ENCODE measurements at places on chromosomes 6 and 20. TPM values are rescaled to one million over a fixed set of nuclear protein-coding genes. Genes with fewer than 3 reads are reported as not detected.

DNA sequence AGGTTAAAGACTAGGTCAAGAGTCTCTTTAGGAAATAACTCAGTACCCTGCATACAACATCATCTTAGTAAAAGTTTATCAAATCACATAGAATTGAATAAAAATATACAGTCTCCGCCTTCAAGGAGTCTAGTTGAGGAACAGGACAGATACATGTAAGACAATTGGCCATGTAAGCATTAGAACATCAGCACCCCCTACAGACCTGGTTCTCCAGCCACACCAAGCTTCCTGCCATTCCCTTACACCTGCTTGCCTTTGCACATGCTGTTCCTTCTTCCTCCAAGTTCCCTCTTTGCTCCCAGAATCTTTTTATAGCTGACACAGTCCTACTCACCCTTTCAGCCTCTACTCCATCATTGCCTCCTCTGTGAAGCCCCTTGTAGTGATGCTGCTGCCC is 187.8 kb upstream of the LRFN2 start:
- no peaks in the 10 kb centered on the region for H3K36me3 ChIP-seq
- H3K27me3 ChIP-seq, result 0 out of 2 replicates have a peak, but pooled peaks cover 8% of the 10 kb centered on the region
- no peak overlapping the region for H3K4me3 ChIP-seq
- no peak overlapping the region for H3K27ac ChIP-seq

DNA sequence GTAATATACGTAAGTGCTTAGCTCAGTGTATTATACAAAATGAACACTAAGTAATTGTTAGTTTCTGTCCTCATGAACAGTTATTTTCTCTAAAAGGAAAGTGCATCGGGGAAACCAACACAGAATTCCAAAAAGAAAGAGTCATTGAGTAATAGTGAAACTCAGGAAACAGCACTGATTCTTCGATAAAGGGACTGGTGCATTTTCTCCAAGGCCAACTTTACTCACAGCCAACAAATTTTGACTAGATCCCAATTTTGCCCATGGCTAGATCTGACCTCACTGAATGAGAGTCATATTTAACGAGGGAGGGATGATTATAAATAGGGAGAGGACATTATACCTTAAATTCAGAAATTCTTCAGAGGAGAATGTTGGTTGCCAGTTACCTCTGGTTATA is 390.9 kb upstream of the NRSN1 start:
- H3K27ac ChIP-seq, result no peak overlapping the region
- H3K4me1 ChIP-seq, result no peaks in the 10 kb centered on the region
- H3K27me3 ChIP-seq, result peaks cover 12% of the 10 kb centered on the region
- no peaks in the 10 kb centered on the region for H3K36me3 ChIP-seq
- H3K4me3 ChIP-seq, result 0 out of 2 replicates have a peak overlapping the region, but pooled peaks have one; percentile 23
- DNase-seq, result peak; percentile 57

DNA sequence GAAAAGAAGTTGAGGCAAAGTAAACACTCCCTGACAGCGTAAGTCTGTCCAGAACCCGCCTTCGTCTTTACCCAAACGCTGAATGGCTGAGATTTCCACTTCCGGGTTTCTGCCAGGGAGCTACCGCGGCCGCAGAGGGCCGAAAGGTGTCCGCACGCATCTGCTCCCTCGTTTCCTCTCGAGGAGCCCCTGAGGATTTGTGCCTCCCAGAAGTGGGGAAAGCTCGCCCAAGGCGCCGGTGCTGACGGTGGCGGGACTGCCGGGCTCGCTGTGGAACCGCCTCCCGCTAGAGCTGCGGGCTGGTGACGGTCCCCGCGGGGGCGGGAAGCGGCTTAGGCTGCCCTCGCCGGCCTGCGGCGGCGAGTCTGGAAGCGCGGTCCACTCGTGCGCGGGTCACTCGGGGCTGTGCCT is 1760.2 kb upstream of the DEFB115 start:
- H3K36me3 ChIP-seq, result no peaks in the 10 kb centered on the region
- H3K27me3 ChIP-seq, result no peaks in the 10 kb centered on the region
- peak; percentile 54 for DNase-seq
- no peak overlapping the region for H3K27ac ChIP-seq
- H3K4me1 ChIP-seq, result no peaks in the 10 kb centered on the region

DNA sequence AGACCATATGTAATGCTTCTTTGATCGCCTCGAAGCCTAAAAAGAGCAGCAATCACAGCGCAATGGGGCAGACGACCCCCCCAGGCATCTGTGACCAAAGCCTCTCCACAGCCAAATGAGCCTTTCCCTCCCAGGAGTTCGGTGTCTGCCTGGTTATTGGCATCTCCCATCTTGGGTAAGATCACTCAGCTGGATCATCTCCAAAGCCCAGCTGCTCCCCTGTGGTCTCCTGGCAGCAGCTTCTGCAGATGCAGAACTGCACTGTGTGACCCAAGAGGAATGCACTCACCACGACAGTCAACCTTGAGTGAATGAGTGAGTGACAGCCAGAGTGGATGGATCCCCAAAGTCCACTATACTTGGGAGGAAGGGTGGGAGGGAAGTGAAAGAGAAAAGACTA is 44.8 kb upstream of the IYD start:
- no peak for DNase-seq
- no peaks in the 10 kb centered on the region for H3K4me1 ChIP-seq
- no peaks in the 10 kb centered on the region for H3K27me3 ChIP-seq
- H3K36me3 ChIP-seq, result no peaks in the 10 kb centered on the region
- no peak overlapping the region for H3K4me3 ChIP-seq

- H3K4me1 ChIP-seq, result no peaks in the 10 kb centered on the region
- no peak overlapping the region for H3K4me3 ChIP-seq
- H3K36me3 ChIP-seq, result no peaks in the 10 kb centered on the region
- no peaks in the 10 kb centered on the region for H3K27me3 ChIP-seq
- no peak overlapping the region for H3K27ac ChIP-seq
Observed at GRCh38 chr6:72389698-72390097, 232.2 kb upstream of the KCNQ5 start.

GRCh38 chr20:63223121-63223825 is 7.3 kb upstream of the YTHDF1 start:
- no peaks in the 10 kb centered on the region for H3K27me3 ChIP-seq
- H3K4me1 ChIP-seq, result peaks cover 9% of the 10 kb centered on the region
- H3K4me3 ChIP-seq, result no peak overlapping the region
- no peaks in the 10 kb centered on the region for H3K36me3 ChIP-seq

DNA sequence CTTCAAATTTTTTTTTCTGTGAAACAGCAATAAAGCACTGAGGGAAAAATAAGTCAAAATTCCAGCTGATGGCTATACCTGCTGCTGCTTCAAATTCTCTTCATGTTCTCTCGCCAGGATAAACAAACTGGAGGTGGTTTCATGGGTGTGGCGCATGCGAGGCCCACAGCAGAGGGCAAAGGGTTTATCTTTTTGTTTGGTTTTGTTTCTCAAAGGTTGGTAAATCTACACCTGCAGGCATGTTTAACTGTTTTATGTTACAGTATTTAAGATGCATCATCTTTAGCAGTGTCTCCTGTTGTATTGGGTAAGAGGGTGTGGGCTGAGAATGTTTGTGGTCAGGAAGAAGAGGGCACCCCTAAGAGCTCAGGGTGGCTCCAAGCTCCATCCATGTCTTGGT is 342.2 kb downstream of the CDH26 start:
- H3K27me3 ChIP-seq, result peaks cover 8% of the 10 kb centered on the region
- no peak for DNase-seq
- H3K4me1 ChIP-seq, result no peaks in the 10 kb centered on the region

The MDFI gene
- total RNA-seq, result 96.4 TPM

The CST2 gene
- total RNA-seq, result not detected

The PDYN gene
- total RNA-seq, result not detected

The SLC16A10 gene
- 2.9 TPM for total RNA-seq

The CLPSL2 gene
- not detected for total RNA-seq

The SPATA25 gene
- total RNA-seq, result 0.40 TPM

The CD93 gene
- total RNA-seq, result not detected

The PRR18 gene
- total RNA-seq, result not detected

The TRIM10 gene
- total RNA-seq, result not detected
